ENCODE measurements at places on chromosomes 16 and 17. TPM values are rescaled to one million over a fixed set of nuclear protein-coding genes. Genes with fewer than 3 reads are reported as not detected.
A peak's percentile ranks its signal among the peaks of the same experiment; 100 is the strongest.

Gene CPHXL2
- not detected for total RNA-seq

Gene BORCS6
- total RNA-seq, result 10.8 TPM

Gene CNGB1
- 0.43 TPM for total RNA-seq

DNA sequence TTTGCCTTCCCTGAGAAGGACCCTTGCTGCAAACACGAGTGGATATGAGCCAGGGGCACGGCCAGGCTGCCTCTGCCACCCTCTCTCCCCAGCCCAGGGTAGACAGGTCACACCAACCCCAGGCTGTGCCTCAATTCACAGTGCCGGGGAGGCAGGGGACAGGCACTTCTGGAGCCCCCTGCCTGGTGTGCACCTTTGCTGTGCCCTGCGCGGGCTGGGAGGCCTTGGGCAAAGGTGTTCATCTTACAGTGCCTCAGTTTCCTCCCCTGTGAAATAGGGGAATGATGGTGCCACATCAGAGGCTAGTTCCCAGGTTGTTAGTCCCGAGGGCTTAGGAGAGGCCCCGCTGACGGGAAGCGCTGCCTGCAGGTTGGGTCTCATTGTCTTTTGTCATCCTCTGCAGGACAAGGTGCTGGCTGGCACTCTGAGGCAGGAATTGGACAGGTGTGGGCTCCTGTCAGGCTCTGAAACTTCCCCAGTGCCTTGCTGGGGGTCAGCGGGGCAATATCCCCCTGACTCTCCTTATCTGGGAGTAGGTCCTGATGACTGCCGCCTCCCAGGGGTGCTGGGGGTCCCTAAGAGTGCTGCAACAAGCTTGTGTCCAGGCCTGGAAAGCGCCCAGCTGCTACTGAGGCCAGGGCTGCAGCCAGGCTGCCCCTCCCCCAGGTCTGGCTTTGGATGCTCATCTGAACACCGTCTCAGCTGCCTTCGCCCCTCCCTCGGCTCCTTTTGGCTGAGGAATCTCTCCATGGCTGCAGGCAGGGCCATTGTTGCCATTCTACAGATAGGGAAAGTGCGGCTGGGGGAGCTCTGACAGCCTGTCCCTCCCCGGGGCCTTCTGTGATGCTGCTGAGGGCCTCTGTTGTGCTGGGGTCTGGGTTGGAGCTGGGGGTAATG is 3.1 kb downstream of the PRSS21 start:
- DNase-seq, result no peak

Gene HLF
- total RNA-seq, result 9.9 TPM

DNA sequence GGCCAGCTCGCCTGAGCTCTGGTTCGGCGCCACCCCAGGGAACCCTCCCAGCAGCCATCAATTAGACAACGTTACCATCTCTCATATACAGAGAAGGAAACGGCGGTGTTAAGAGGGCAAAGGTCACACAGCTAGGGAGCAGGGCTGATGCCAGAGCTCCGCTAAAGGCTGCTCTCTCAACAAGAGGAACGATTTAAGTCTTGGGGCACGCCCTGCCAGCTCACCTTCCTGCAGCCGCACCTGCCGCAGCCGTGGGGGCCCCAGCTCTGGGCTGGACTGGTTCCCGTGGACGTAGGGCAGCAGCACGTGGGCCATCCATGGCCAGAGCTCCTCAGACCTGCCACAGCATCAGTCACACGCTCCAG is 43.5 kb downstream of the PKD1 start:
- DNase-seq, result no peak

DNA sequence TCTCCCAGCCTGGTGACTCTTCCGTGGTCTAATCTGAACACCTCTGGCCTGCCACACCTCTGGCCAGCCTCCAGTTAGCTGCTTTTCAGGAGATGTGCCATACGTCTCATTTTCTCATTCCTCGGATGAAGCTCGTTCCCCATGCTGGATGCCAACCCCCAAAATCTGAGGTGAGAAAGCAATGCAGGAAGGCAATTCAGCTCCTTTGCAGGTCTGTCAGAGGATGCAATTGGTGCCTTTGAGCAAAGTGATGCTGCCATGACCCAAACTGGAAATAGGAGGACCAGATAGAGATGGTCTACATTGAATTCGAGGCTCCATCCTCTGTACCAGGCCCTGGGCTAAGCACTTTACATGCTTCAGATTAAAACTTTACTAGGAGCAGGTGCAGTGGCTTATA is 11.0 kb upstream of the CUEDC1 start:
- DNase-seq, result no peak

DNA sequence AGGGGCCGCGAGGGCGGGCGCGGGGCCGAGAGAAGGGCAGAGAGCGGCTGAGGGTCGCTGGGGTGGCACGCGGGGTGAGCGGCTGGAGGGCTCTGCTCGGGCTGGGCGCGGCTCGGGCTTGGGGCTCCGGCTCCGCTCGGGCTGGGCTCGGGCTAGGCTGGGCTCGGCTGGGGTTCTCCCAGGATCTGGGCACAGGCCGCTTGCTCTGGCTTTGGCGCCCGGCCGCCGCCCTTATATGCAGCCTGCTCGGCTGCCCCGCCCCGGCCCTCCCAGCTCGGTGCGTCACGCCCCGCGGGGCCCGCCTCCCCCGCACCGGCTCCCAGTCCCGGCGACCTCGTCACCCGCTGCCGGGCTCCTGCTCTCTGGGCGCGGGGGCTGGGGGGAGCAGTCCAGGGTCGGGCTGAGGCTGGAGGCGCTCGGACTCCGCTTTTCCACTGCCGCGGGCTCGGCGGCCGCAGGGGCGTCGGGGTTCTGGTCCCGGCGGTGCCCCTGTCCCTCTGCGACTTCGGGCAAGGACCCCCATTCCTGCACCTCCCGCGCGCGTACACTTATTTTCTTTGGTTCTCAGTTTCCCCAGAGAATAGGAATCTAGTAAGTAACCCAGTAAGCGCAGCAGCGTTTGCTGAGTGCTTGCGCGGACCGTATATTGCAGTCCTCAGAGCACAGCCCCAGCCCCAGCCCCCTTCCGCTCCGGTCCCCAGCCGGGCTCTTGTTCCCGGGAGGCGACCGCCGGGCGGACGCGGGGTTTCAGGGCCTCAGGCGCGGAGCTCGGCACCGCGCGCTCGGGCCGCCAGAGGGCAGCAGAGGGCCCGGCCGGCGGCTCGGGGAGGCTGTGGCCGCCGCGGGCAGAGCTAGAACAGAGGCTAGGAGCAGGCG is at the start of gene RASD1:
RASD1 (minus strand) TSS at position 207 of the 876 bp plus-strand sequence. CDS start 214 bp downstream, outside the sequence.
- peak; percentile 88 for DNase-seq

DNA sequence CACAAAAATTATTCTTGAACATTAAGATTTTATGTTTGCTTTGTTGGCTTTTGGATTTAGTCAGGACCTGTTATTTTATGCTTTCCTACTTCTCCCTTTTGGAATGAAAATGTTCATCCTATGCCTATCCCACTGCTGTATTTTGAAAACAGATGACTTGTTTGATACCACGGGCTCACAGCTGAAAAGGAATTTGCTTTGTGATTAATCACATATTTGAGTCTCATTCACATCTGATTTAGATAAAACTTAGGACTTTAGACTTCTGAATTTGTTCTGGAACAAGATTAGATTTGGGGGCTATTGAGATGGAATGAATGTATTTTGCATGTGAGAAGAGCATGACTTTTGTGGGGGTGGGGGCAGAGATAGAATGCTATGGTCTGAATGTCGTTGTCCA is 1012.6 kb downstream of the CDH11 start:
- no peak for DNase-seq

- DNase-seq, result peak; percentile 34
Measured at GRCh38 chr16:54080524-54081008, 206.0 kb downstream of the IRX3 start.

- peak; percentile 93 for DNase-seq
Measured at GRCh38 chr17:61724777-61725176, 133.8 kb upstream of the NACA2 start.

Gene NXPH3
- 3.1 TPM for total RNA-seq

Gene KIAA0513
- total RNA-seq, result 23.5 TPM

DNA sequence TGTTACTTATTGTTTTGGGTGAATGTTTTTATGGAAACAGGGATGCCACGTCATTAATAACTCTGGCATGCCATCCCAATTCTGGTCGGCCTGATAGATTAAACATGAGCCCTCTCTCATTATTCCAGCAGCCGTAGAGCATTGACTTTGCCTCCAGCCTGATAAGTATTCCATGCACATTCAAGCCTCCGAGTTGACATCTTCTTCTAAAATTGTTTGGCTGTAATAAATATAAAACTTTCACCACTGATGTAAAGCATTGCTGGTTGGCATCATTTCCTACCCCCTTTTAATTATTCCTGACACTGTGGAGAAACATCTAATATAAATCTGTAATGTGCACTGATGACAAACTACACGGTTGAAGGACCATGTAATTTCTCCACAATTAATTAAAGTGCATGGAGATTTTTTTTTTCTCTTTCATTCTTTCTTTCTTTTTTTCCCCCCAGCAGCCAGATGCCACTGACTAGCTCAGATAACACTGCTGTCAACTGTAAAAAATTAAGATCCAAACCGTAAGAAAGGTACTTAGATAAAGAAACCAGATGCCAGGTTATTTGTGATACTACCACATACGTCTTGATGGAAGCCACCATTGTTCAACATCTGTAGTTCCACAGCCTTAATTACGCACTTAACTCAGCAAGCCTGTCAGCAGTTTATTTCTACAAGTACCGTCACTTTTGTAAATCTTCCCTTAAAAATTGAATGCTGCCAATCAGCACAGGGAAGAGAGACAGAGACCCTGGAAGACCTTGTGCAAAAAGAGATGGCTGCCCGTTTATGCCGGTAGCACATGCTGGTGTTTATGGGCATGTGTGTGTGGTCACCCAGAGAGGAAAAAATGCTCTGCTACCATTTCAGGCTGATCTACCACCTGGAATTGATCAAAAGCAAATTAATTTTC is 237.7 kb downstream of the IRX3 start:
- no peak for DNase-seq

Measured in lung (tissue), 17 donors.